A549 treated with CORT108297 at 1 μM for 4 hours (cell line): ENCODE measurements at places on chromosomes 16 and 17. TPM values are rescaled to one million over a fixed set of nuclear protein-coding genes. Genes with fewer than 3 reads are reported as not detected.

The ZNRF1 gene
- total RNA-seq = 13.3 to 25.9 TPM (median 23.7 TPM) in 5 replicates

The MGAT5B gene
- total RNA-seq = 15.4 to 24.9 TPM (median 24.8 TPM) in 5 replicates

The HOXB8 gene
- 6.4 to 9.9 TPM (median 9.2 TPM) in 5 replicates for total RNA-seq

The CCL14 gene
- total RNA-seq = not detected in 5 replicates

The GID4 gene
- 9.8 to 12.7 TPM (median 11.4 TPM) in 5 replicates for total RNA-seq

The MRPL27 gene
- total RNA-seq = 141 to 162 TPM (median 151 TPM) in 5 replicates

The AANAT gene
- 0.15 to 0.33 TPM (median 0.22 TPM) in 5 replicates for total RNA-seq

The SMIM5 gene
- 0.31 to 0.72 TPM (median 0.70 TPM) in 5 replicates for total RNA-seq

The AATK gene
- total RNA-seq = 0.23 to 0.66 TPM (median 0.60 TPM) in 5 replicates

The CDRT15 gene
- not detected in 5 replicates for total RNA-seq

The KRTAP17-1 gene
- not detected in 5 replicates for total RNA-seq

The MFSD6L gene
- not detected in 5 replicates for total RNA-seq

The MT1E gene
- total RNA-seq = not detected in 5 replicates

The PLLP gene
- 1.2 to 1.8 TPM (median 1.6 TPM) in 5 replicates for total RNA-seq

The FDXR gene
- total RNA-seq = 48.6 to 77.1 TPM (median 65.5 TPM) in 5 replicates

The IRX5 gene
- 1.3 to 2.5 TPM (median 2.1 TPM) in 5 replicates for total RNA-seq

The USH1G gene
- total RNA-seq = 0.03 to 0.11 TPM (median 0.08 TPM) in 5 replicates

The CCL4L2 gene
- not detected in 5 replicates for total RNA-seq

The SPNS2 gene
- total RNA-seq = 7.3 to 14.4 TPM (median 12.0 TPM) in 5 replicates

The ZNF771 gene
- total RNA-seq = 3.0 to 6.8 TPM (median 5.5 TPM) in 5 replicates

The POLR2C gene
- 105 to 158 TPM (median 114 TPM) in 5 replicates for total RNA-seq

The MYL11 gene
- total RNA-seq = 0.38 to 0.55 TPM (median 0.48 TPM) in 3 of 5 replicates, not detected in the others

The TNFSF13 gene
- 0.61 to 0.79 TPM (median 0.68 TPM) in 5 replicates for total RNA-seq

The RRAD gene
- 7.7 to 19.4 TPM (median 12.3 TPM) in 5 replicates for total RNA-seq

The ATP6V0A1 gene
- 37.0 to 51.0 TPM (median 43.6 TPM) in 5 replicates for total RNA-seq

The CCL8 gene
- total RNA-seq = not detected in 5 replicates

The LRRC75A gene
- 0.92 to 1.3 TPM (median 1.0 TPM) in 5 replicates for total RNA-seq

The MARCHF10 gene
- 0.58 to 1.5 TPM (median 1.0 TPM) in 5 replicates for total RNA-seq

The ACSM5 gene
- total RNA-seq = 0.03 TPM in 1 of 5 replicates, not detected in the others

The IGF2BP1 gene
- 51.3 to 86.3 TPM (median 76.5 TPM) in 5 replicates for total RNA-seq

The TTYH2 gene
- total RNA-seq = 1.5 to 2.7 TPM (median 2.1 TPM) in 5 replicates

The PPP1R27 gene
- total RNA-seq = 0.10 to 0.43 TPM (median 0.17 TPM) in 4 of 5 replicates, not detected in the other

The GAST gene
- total RNA-seq = 0.21 to 0.34 TPM in 2 of 5 replicates, not detected in the others

The TPSD1 gene
- total RNA-seq = not detected in 5 replicates

The SLC43A2 gene
- 3.9 to 7.9 TPM (median 7.2 TPM) in 5 replicates for total RNA-seq

The NGFR gene
- 0.32 to 0.82 TPM (median 0.78 TPM) in 5 replicates for total RNA-seq

The FOXN1 gene
- 0.02 to 0.06 TPM (median 0.04 TPM) in 4 of 5 replicates, not detected in the other for total RNA-seq

The ITGA3 gene
- 368 to 497 TPM (median 466 TPM) in 5 replicates for total RNA-seq

The TVP23A gene
- total RNA-seq = 0.05 to 0.15 TPM (median 0.11 TPM) in 5 replicates

The KRTAP9-2 gene
- not detected in 5 replicates for total RNA-seq

The KRTAP3-2 gene
- total RNA-seq = 0.20 to 0.42 TPM (median 0.34 TPM) in 5 replicates

The TMEM114 gene
- total RNA-seq = not detected in 5 replicates
